ENCODE measurements at places on chromosomes 4 and X.
A peak's percentile ranks its signal among the peaks of the same experiment; 100 is the strongest.

DNA sequence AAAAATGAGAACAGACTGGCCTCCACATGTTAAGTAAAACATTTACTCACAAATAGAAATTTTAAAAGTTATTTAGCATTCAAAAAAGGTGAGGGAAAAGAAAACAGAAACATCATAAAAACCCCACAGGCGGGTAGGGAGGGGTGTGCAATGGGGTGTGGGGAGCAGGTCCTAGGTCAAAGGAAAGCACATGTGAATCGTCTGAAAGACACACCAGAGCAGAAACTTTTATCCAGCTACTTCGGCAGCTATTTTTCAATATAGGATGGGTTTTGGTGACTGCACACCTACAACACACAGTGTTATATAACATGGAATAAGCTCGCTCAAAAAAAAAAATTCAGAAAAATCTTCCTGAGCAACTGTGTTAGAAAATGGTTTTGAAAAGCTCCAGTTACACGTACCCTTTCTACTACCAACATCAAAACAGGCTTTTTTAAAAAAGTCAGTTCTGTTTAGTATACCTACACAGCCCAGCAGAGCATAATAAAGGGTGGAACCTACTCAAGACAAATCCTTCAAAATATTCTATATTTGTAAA is 1.6 kb downstream of the OTUD4 start:
- DNase-seq: no peak

GRCh38 chr4:139794158-139794954 is 128.7 kb downstream of the MGST2 start:
- no peak for DNase-seq

GRCh38 chr4:175297965-175298565 is 379.9 kb downstream of the ADAM29 start:
- no peak for DNase-seq

DNA sequence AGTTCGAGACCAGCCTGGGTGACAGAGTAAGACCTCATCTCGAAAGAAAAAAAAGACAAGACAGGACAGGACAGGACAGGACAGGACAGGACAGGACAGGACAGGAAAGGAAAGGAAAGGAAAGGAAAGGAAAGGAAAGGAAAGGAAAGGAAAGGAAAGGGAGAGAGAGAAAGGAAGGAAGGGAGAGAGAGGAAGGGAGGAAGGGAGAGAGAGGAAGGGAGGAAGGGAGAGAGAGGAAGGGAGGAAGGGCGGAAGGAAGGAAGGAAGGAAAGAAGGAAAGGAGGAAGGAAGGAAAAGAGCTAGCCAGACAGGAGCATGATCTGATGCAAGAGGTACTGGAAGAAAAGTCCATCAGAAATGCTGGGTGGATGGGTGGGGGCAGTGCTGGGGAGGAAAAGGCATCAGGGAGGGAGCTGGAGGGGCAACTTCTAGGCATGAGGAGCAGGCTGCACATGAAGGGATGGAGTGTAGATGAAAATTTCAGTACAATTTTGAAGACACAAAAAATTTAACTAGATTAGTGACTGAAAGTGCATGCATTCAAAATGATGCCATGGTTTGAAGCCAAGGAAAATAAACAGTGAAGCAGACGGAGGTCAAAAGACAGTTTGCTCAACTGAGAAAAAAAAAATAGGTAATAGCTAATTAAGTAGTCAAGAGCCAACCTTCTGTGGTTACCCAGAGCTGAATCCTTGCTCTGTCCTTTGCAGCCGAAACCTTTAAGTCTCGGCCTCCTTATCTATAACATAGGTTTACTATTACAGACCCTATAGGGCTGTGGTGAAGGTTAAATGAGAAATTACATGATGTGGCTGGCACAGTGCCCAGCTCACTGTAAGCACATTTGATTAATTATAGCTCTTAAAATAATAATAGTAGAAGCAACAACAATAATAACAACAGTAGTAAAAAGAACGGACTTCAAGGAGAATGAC is 59.9 kb downstream of the ZNF827 start:
- no peak for DNase-seq

DNA sequence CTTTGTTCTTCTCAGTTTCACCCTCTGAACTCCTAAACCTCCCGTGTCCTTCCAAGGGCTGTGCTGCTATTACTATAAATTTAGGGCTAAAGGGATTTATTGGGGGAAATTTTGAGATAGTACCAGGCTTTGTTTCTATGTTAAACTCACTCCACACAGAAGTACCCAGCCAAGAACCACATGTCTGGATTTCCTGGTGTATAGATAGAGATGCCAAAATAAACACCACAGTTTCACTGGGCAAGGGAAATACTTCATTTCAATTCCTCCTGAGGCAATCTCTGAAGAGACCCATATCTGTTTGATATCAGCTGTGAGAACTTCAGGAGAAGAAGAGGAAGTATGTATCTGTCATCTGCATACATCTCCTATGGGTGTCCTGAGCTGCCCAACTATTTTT is 21.7 kb upstream of the CLNK start:
- DNase-seq: no peak

GRCh38 chrX:68693481-68694434 is 46.3 kb downstream of the STARD8 start:
- peak; percentile 91 for DNase-seq

- DNase-seq: peak; percentile 82
Measured at GRCh38 chr4:170391066-170391740, 301.4 kb upstream of the AADAT start.

GRCh38 chrX:11791537-11791936 is 33.5 kb downstream of the MSL3 start:
- no peak for DNase-seq

- DNase-seq: no peak
Measured at GRCh38 chr4:2500547-2500946, 31.6 kb downstream of the RNF4 start.

GRCh38 chrX:106917830-106918500 is 2.2 kb upstream of the CLDN2 start:
- peak; percentile 32 for DNase-seq

GRCh38 chrX:80663331-80663730 is 146.3 kb downstream of the BRWD3 start:
- no peak for DNase-seq

- no peak for DNase-seq
Measured at GRCh38 chr4:95857761-95858160, 17.9 kb downstream of the PDHA2 start.

- no peak for DNase-seq
Measured at GRCh38 chrX:107823042-107823441, 2.6 kb upstream of the MID2 start.

DNA sequence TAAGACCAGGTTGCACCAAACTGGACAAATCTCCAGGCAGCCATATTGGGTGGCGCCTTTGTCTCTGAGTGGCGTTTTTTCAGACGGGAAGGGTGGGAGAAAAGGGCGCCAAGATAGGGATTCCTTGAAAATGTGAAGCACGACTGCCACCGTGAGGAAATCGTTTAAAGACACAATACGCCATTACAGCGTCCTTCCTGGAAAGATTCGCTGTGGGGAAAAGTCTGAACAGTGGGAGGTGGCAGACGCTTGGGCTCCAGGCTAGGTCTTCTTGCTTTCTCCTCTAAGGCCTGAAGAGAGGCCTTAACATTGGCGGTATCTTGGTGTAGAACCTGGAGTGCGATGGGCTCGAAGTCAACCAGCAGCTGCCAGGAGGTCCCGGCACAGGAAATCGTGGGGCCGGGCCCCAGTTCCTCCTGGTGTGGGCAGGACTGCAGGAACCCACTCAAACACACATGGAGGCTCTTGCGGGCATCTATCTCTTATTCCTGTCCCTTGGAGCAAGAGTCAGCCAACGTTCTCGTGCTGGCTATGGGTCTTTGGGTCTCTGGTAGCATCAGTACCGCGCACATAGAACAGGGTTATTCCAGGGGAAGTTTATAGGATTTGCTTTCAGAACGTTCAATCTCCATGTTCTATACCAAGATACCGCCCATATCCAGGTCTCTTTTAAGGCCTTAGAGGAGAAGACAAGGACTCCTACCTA is 208.8 kb downstream of the OR13H1 start:
- DNase-seq: no peak

DNA sequence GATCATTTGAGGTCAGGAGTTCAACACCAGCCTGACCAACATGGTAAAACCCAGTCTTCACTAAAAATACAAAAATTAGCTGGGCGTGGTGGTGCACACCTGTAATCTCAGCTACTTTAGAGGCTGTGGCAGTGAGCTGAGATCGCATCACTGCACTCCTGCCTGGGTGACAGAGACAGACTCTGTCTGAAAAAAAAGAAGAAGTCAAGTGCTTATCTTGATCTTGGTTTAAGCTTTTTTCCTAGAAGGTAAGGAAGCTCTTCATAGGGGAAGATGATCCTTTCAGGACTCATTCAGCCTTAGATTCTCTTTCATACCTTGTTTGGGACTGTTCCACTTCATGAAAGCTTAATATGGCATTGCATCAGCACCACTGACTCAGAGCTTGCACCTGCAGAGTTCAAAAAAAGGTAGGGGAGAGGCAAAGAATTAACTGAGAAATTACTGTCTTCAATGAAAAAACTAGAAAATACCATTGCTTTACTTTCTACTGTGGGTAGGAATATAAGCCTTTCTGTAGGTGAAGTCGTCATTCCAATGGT is 70.8 kb upstream of the EPGN start:
- DNase-seq: peak; percentile 48

DNA sequence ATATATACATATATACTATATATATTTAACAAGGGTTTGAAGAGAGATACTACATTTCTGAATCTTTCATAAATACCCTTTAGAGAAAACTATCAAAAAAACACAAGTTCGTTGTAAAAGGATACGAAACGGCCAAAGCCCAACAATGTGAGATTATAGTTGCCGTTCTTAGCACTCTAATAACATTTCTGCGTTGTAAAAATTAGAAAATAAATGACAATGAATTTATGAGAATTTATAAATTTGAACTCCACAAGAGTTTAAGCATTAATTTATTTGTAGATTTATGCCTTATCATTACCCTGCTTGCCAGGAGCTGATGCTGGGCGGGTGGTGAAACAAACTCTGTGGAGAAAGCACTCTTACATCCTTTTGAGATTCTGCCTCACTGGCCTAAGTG is 1.1 kb downstream of the WDR17 start:
- no peak for DNase-seq

GRCh38 chr4:172830295-172830764 is 338.3 kb upstream of the GALNT7 start:
- DNase-seq: peak; percentile 39

DNA sequence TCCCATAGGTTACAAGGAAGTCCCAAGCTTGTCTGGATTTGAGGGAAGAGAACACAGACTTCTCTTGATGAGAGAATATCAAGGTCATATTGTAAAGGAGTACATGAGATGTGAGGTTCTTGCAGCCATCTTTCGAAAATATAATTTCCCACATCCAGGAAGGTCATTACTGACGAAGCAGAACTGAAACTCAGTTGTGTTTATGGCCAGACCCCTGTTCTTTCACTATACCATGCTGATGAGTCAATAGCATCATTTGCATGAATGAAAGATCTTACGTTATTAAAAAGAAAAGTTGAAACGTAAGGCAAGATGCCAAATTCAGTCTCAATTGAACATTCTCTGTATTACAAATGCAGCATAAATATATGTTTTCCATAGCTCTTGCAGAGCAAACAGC is 14.2 kb upstream of the CCDC149 start:
- DNase-seq: no peak

DNA sequence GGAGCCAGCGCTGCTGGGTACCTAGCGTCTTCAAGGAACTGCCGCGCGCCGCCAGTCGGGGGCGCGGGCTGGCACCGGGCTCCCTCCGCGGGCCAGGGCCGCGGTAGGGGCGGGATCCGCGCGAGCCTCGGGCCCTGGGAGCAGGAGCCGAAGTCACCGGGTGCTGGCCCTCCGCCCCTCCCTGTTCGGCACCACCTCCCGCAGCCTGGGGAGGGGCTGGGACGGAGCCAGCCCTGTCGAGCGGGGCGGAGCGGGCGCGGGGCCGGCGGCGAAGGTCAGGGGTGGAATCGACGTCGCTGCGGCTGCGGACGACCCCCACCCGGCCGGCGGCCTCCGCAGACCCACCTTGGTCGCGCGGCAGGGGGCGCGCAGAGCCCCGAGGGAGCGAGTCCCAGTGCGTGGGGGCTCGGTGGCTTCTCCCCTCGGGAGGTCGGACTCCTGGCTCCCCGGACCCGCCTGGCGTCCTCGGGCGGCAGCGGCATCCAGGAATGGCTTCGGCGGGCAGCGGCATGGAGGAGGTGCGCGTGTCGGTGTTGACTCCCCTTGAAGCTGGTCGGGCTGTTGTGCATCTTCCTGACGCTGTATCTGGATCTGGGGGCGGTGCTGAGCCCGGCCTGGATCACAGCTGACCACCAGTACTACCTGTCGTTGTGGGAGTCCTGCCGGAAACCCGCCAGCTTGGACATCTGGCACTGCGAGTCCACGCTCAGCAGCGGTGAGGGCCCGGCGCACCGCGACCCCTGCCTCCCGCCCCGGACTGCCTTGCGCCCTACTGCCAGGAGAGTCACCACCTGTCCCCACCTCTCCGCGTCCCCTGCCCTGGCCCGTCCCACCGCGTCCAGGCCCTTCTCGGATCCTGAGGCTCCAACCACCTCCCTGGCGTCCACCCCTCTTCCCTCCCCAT is 50.5 kb upstream of the FAM47C start:
- no peak for DNase-seq

- no peak for DNase-seq
Measured at GRCh38 chrX:34810364-34810763, 132.2 kb upstream of the FAM47B start.

GRCh38 chr4:99054428-99054994 is 34.1 kb downstream of the ADH5 start:
- DNase-seq: no peak

- DNase-seq: no peak
Measured at GRCh38 chrX:47623540-47624027, 3.9 kb upstream of the SYN1 start.

DNA sequence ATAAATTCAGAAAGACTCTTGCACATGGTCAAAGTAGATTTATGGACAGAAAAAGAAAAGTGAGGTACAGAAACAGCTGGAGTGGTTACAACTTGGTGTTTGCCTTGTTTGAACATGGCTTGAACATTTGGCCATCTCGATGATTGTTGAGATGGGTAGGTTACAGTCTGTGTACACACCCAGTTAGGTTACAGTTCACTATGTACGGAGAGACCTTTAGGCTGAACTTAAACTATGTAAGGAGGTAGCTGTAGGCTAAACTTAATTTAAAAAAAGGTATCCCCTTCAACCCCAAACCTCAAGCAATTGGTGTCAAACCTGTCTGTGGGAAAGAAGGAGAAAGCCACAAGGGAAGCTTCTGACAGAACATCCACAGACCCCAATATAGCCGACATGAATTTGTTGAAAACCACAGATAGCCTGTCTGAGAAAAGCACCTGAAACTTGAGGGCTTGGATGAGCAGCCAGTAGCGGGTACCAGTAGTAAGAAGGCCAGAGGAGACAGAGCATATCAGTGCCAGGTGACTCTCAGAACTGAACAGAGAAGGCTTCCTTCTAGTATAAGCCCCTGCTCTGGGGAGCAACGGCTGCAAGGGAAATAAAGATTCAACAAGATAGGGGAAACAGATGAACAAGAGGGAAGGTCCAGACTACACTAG is 247.9 kb upstream of the GALNTL6 start:
- no peak for DNase-seq

DNA sequence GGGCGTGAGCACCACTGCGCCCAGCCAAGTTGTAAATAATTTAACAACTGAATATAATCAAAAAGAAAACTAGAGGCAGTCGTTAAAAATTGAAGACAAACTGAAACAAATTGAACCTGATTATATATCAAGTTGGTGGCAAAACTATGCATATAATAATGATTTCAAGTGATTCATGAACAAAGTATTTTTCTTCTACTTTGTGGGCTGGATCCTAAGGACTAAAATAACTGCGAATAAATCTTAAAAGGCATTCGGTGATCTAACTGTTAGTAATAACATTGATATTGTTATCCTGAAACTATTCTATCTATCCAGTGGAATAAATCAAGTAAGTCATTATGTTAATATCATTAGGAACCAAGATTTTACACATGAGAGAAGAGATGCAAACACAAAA is 21.2 kb upstream of the USP9X start:
- DNase-seq: no peak
